ENCODE measurements at places on chromosomes 2 and 18.

DNA sequence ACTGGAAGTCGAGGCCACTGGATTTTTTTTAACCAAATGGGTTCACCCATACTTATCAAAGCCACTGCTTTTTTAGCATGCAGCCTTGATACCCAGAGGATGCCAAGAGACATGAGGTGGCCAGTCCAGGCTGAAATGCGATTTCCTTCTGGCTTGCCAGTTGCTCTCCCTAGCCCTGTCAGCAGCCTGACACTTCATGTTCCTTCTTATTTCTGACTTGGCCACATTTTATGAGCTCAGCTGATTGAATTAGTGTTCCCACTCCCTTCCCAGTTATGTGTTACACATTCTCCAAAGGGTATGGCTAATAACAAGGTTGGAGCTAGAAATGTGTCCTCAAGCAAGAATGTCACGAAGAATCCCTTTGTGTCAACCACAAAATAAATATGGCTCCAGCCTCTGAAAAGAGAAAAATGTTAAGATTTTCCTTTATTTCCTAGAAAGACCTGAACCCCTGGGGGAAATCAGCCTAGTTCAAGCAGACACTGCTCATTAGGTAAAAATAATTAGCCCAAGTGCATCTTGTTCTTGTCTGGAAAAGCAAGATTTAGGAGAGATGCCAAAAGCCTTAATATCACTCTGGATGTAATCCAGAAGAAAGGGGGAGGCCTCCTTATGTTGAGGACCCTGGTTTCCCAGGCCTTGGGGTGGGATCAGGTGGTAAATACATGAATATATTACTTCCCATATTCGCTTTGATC is 121.7 kb upstream of the TACR1 start:
- no peak for DNase-seq

- no peak for DNase-seq
These were observed 2.6 kb upstream of the BMPR2 start for GRCh38 chr2:202373490-202373889.

GRCh38 chr2:128748835-128749605 is 430.4 kb upstream of the HS6ST1 start:
- no peak for DNase-seq

- DNase-seq = no peak
These were observed 77.4 kb downstream of the ABCA12 start for GRCh38 chr2:215060861-215061536.

DNA sequence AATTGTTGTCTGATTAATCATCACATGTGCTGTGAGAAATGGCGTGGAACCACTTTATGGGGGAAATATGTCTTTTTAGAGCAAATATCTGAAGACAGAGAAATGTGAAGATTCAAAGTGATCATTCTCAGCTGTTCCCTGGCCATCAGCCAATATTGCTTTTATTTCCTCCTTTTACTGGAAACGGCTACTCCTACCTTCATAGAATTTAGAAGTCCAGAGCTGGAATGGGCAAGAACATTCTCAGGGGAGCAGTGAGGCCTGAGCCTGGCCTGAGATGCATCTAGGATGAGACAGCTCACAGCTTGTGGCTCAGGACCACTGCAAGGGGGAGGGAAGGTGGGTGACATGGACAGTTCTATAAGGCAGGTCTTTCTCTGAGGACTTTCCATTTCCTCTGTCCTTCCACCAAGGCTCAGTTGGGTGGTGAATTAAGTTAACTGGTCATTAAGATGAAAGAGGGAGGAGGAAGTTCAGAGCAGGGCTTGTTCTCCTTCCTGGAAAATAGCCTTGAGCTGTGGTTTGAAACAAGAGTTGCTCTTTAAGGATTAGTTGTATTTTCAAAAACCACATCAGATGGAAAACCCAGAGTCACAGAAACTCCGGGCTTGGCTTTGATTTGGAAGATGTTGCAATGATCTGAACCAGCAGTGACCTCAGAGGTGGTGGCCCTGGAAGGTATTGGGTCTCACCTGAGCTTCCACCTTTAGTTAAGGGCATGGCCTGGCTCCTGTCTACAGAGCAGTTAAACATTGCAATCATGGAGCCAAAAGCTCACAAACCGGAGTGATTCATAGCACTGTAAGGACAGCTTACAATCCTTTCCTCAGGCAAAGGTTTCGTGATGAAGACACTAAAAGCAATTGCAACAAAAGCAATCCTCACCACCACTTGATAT is 144.3 kb downstream of the VAPA start:
- no peak for DNase-seq

DNA sequence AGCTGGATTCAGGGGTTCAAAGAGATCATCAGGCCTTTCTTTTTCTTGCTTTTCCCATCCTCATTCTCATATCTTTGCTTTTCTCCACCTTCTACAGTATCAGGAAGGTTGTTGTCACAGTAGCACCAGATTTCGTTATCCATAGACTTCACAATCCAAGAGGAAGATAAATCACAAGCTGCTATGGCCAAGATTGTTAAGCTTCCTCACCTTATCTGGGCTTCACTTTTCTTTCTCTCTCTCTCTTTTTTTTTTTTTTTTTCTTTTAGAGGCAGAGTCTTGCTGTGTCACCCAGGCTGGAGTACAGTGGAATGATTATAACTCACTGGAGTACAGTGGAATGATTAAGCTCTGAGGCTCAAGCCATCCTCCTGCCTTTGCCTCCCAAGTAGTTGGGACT is 93.5 kb downstream of the TTC27 start:
- DNase-seq = no peak

GRCh38 chr2:67797801-67798540 is 264.8 kb downstream of the C1D start:
- DNase-seq = no peak

DNA sequence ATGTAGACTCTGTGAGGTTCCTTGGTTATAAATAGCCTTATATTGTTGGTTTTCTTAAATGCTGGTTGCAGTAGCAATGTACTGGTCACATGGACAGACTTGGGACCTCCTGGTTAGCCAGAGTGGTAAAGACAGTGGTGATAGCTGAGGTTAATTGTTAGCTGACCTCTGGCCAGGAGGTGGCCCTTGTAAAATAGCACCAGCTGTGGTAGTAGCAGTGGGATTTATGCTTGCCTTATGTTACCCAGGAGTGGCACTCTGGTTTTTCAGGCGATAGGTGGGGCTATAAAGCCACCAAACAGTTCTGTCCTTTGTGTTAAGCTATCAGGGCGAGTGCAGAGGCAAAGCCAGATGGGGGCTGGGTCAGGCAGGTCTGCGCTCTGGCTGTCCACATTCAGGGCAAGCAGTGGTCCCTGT is 94.8 kb upstream of the SRD5A2 start:
- DNase-seq = no peak

DNA sequence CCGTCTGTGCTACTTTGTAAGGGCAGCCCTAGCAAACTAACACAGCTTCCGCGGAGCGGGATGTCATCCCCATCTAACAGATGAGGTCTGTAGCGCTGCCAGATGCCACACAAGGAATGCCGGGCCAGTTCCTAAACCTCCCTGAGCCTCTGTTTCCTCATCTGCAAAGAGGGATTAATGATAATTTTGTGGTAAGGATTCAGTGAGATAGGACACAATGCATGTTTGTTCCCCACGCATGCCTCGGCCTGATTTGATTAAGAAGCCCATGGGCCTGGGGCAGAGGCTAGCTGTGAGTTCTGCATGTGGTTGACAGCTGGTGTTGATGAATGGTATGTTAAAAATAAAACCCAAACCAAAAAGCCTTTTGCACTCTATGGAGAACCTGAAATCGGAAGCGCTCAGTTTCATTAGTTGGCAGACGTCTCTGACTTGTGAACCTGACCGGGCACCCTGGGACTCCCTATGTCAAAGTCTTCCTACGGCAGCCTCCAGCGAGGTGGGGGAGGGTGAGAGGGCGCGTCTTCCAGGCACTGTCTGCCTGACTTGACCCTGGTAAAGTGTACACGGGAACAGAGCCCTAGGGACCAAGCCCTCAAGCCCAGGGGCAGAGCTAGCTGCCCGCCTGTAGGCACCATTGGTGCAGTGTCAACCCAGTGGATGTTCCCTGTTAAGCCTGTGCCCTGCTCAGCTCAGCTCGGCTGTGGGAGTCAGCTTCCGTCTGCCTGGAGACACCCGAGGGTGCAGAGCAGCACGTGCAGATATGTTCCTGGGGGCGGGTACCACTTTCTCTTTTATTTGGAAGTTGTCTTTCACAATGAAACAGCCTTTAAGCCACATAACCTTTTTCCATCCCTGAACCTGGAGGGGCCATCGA is 14.8 kb upstream of the INHBB start:
- no peak for DNase-seq

DNA sequence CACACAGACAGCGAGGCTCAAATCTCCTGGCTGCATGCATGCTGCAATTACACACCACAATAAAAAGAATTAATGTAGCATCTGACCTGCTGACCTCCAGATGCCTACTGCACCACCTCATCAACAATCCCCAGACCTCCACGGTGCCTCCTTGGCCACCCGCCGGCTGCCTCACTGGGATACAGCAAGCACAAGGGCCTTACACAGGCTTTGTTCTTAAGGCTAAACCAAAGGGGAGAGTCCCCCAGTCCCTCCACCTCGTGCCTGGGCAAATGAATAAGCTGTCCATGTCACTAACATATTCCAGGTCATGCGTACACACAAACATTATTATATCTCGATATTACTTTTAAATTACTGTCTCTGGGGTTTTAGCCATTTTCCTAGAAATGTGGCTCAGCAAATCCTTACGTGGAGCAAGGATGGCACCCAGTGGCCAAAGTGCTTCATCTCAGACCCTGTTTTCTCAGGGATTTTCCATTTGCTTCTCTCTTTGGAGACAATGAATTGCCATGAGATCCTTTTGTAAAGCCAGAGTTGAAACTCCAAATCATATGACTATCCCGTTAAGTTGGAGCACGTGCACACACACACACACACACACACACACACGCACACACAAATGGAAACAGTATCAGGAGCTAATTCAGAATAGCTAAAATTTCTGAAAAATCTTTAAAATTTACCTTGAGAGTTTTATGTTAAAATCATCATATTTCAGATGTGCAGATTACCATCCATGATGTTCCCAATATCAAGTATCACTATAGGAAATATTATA is 313.8 kb downstream of the PDE11A start:
- DNase-seq = no peak

DNA sequence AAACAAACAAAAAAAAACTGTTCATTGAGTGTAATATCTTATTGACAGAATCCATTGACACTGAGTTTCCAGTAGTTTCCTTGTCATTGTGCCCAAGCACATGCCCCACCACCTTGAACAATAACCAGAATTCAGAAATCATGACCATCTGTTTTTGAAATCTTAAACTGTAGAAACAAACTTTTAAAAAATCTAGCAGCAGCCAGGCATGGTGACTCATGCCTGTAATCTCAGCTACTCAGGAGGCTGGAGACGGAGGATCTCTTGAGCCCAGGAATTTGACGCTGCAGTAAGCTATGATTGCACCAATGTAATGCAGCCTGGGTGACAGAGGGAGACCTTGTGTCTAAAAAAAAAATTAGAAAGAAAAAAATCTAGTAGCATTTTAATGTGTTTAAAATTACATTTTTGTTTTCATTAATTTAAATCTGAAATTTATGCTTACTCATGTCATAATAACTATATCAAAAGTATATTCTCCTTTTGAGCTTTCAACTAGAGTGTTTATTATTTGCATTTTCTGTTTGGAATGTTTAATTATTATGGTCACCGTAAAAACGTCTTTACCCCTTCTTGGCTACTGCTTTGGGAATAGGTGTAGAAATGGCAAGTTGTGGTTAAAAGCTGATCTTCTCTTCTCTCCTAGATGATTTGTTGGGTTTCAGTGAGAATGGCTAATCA is 25.2 kb upstream of the STON1 start:
- DNase-seq = no peak

GRCh38 chr2:157830696-157831570 is 45.2 kb downstream of the ACVR1 start:
- DNase-seq = no peak

GRCh38 chr2:159506202-159506601 is 110.1 kb downstream of the BAZ2B start:
- no peak for DNase-seq

- DNase-seq = no peak
These were observed 13.3 kb downstream of the RELCH start for GRCh38 chr18:62200121-62200914.

Measured in activated effector memory CD4-positive, alpha-beta T cell treated with anti-CD3 and anti-CD28 coated beads, Interleukin-2, amount 50 U/mL, for 16 hours (primary cell).